ENCODE measurements at places on chromosomes 13 and 19. TPM values are rescaled to one million over a fixed set of nuclear protein-coding genes. Genes with fewer than 3 reads are reported as not detected.

PTGER1 gene
- polyA plus RNA-seq = 1.6 TPM

RAB20 gene
- 6.5 TPM for polyA plus RNA-seq

FPR1 gene
- 0.58 TPM for polyA plus RNA-seq

SEMA6B gene
- 1.5 TPM for polyA plus RNA-seq

- DNase-seq = no peak
Measured at GRCh38 chr19:4224470-4224869, 4.9 kb upstream of the EBI3 start.

DNA sequence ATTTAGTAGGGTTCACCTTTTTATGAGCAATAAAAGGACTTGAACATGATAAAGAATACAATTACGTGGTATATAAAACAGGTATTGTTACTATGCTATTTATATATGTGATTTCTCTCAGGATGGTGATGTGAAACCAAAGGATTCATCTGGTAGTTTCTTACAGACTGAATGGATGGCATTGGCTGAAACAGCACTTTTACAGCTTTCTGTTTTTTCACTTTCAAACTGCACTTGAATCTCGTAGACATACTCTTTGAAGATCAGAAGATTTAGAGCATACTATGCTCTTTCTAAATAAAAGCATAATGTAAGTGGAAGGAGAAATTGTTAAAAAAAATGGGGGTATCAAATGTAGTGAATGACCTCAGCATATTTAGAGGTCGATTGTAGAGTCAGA lies 354.8 kb downstream of the HS6ST3 start:
- DNase-seq = no peak

Measured in left kidney (tissue), 8 donors.